ENCODE measurements at places on chromosomes 12 and 14.

- DNase-seq = no peak
These were observed 343.4 kb downstream of the MED13L start for GRCh38 chr12:115934046-115934445.

DNA sequence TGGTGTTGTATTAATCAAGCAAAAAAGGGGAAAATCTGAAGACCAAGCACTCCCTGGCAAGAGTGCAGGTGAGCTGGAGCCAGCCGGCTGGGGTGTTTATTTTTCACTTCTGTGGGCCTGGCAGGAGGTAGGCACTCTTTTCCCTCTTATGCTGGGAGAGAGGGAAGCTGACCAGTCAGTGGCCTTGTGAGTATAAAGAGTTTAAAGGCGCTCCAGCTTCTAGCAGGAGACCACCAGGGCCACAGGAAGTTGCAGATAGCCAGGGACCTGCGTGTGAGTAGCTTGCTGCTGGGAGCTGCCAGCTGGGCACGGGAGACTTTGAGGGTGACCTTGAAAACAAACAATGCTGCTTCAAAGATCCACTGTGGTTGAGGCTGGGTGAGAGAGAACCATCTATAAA is 217.4 kb upstream of the PWP1 start:
- DNase-seq = no peak

DNA sequence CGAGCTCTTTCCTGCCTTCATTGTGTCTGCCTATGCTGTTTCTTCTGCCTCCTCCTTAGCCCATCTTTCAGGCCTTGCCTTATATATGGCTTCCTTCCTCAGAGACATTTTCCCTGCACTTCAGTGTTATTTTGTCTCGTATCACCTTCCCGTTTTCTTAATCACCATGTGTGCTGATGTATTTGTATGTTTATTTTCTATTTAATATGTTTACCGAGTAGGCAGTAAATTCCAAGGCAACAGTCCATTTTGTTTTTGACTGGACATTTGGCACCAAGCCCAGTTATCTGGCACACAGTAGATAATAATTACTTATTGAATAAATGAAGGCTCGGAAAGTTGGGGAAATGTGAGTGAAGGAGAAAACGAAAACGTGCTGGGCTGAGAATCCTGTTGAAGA is 4.6 kb upstream of the POU6F1 start:
- no peak for DNase-seq

DNA sequence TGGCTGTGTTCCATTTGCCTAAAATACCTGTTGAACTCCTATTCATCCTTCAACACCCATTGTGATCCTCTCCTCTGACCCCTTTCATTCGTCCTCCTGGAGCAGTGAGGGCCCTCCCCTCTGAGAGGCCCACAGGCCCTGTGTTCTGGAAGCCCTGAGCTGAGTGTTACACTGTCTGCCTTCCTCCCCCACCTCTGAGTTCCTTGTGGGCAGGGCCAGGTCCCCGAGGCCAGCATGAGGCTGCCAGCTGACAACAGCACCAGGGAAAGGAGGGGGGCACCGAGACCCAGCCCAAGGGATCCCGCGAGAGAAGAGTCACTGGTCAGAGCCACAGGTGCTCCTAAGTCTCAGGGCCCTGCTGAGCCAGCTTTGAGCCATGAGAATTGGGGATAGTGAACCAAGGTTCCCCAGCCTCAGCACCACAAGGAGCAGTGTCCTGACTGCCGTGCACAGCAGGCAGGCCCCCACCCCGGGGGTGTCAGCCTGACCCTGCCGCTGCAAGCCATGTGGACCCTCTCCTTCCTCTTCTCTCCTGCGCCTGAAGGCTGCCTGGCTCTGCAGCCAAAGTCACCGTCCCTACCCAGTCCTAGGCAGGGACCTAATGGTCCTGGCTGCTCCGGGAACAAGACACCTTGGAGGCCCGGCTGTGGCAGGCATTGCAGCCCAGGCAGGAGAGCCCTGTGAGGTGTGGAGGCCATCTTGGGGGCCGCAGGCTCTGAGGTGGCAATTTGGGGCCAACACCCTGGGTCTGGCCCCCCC is 52.5 kb downstream of the BEGAIN start:
- DNase-seq = no peak

DNA sequence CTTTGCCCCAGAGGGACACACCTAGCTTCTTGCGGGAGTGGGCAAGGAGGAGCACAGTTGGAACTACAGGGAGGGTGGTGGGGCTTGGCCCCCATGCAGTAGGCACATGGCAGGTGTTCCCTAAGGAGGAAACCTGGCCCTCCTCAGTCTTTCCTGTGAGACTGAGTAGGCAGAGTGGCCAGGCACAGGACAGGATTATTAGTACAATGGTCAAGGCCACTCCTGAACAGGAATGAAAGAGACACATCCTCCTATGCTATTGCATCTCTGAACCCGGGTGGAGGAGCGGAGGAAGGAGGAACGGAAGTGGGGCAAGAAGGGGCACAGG is 846 bp downstream of the MYO1A start:
- DNase-seq = no peak

GRCh38 chr14:77965919-77966435 is 166.1 kb downstream of the ADCK1 start:
- DNase-seq = no peak
